ENCODE measurements at places on chromosomes 6 and 20. TPM values are rescaled to one million over a fixed set of nuclear protein-coding genes. Genes with fewer than 3 reads are reported as not detected.

Gene PPP1R14C
- 85.4 TPM for total RNA-seq

DNA sequence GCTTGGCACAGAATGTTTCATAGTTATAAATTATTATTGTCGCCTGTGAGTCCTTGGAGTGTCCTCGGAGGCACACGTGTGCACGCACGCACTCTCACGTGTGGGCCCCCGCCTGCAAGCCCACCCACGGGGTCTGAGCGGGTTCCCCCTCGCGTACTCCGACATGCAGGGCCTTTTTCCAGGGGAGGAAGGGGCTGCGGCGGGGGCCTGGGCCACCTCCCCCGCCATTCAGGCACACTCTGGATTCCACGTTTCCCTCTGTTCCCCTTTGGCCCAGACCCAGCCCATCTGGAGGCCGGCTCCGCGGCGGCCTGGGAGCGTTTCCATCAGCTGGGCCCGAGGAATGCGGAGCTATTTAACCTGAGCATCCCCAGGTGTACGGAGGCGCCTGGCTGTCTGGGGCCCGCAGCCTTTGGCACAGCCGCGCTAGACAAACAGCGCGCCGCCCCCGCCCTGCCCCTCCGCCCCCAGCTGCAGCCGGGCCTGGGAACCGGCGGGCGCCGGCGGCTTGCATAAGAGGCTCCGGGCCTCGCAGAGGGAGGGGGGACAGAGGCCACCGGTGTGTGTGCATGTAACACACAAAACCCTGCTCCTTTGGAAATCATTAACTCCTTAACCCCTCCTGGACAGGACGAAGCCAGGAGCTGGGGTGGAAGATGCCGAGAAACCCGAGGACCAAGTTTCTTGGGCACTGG is 3.3 kb downstream of the ID1 start:
- H3K27me3 ChIP-seq = no peaks in the 10 kb centered on the region
- H3K27ac ChIP-seq = peak overlapping the region; percentile 90
- peak overlapping the region; percentile 63 for H3K4me3 ChIP-seq

GRCh38 chr20:61988665-61989064 is 77.0 kb downstream of the TAF4 start:
- no peaks in the 10 kb centered on the region for H3K4me1 ChIP-seq
- no peaks in the 10 kb centered on the region for H3K27me3 ChIP-seq
- H3K4me3 ChIP-seq = no peak overlapping the region
- no peak overlapping the region for H3K27ac ChIP-seq
- no peak for DNase-seq

Gene SLC32A1
- not detected for total RNA-seq

DNA sequence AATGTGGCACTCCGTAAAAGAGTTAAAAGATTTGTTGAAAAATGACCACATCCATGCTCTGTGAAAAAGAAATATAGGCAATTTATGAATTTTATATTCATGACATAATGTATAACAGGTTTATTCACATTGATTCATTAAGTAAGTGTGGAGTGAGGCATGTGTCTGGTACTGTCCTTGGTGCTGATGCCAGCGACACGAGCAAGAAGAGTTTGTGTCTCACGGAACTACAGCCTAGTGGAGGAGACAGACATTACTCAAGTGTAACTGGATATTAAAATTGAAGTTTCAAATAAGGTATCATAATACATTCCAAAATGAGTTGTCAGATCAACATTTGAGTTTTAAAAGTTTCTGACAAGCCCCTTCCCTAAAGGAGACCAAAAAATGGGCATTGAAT is 158.2 kb upstream of the PRND start:
- H3K27me3 ChIP-seq = no peaks in the 10 kb centered on the region
- no peaks in the 10 kb centered on the region for H3K36me3 ChIP-seq
- no peaks in the 10 kb centered on the region for H3K4me1 ChIP-seq
- no peak for DNase-seq

Gene GPLD1
- total RNA-seq = 0.33 TPM

Gene BMP7
- 23.0 TPM for total RNA-seq

Gene NKX2-2
- not detected for total RNA-seq
